ENCODE measurements at places on chromosomes 16 and 17.

DNA sequence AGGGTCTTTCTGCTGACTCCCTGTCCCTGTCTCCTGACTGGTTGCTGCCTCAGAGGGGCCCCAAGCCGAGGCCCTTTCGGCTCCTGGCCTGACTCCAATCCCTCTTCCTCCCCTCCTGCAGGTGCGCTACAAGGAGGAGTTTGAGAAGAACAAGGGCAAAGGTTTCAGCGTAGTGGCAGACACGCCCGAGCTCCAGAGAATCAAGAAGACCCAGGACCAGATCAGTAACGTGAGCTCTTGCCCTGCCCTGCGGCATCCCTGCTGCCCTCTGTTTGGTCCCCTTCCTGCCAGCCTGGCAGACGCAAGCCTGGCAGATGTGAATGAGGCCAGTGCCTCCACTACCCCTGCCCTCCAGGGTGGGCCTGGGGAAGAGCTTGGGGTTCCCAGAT lies 27.1 kb upstream of the LASP1NB start:
- DNase-seq: no peak

GRCh38 chr17:68195667-68196393 lies 52.0 kb upstream of the AMZ2 start:
- DNase-seq: no peak

DNA sequence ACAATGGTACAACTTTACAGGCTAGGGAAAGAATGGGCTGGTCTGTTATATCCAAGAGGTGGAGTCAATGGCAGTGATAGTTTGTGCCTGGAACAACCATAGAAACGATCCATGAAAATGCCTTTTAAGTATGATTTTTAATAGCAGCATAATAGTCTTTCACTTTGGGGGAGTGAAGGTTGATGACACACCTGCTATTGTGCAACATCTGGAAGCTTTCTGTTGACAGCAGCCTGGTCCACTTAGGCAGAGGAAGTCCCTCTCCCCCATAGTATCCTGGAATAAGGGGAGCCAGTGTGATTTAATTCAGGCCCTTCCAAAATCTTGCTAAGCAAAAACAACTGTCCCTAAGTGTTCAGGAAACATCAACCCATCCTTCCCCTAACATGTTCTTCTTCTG lies 56.3 kb upstream of the HS3ST4 start:
- no peak for DNase-seq

DNA sequence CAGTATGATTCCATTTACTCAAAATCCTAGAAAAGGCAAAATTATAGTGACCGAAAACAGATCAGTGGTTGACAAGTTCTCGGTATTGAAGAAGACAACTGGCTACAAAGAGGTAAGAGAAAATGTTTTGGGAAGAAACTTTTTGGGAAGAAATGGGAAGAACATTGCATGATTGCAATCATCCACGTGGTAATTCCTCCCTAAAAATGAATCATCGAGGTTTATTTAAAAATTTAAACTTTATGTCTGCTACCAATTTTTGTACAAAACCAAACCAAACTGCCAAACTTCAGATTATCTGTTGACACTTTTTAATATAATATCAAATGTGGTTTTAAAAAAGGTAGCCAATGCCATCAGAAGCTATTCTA lies 8.1 kb downstream of the SMURF2 start:
- no peak for DNase-seq

- DNase-seq: no peak
Measured at GRCh38 chr16:48526058-48526957, 83.7 kb downstream of the N4BP1 start.

DNA sequence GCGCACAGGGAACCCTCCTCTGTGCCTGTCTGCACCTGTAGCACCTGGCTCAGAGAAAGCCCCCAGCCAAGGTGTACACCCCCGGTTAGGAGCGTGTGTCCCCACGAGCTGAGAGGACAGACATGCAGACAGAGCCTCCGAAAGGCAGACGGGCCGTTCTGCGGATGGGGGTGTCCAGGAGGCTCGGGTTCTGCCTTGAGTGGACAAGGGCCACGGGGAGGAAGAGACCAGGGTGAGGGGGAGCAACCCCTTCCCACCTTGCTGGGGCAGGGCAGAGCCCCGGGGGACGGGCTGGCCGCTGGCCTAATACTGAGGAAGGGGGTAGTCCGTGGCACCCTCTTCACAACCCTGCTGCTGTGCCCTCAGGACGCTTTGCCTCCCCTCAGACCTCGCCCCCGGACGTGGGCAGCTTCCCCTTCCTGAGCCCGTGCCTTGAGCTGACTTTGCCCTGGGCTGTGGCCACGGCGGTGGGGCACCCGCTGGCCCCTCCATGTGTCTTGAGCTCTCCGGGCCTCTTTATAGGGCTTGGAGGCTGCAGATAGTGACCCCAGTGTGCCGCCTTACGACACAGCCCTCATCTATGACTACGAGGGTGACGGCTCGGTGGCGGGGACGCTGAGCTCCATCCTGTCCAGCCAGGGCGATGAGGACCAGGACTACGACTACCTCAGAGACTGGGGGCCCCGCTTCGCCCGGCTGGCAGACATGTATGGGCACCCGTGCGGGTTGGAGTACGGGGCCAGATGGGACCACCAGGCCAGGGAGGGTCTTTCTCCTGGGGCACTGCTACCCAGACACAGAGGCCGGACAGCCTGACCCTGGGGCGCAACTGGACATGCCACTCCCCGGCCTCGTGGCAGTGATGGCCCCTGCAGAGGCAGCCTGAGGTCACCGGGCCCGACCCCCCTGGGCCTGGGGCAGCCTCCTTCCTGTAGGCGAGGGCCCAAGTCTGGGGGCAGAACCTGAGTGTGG lies 5.7 kb downstream of the SLC22A31 start:
- DNase-seq: no peak

DNA sequence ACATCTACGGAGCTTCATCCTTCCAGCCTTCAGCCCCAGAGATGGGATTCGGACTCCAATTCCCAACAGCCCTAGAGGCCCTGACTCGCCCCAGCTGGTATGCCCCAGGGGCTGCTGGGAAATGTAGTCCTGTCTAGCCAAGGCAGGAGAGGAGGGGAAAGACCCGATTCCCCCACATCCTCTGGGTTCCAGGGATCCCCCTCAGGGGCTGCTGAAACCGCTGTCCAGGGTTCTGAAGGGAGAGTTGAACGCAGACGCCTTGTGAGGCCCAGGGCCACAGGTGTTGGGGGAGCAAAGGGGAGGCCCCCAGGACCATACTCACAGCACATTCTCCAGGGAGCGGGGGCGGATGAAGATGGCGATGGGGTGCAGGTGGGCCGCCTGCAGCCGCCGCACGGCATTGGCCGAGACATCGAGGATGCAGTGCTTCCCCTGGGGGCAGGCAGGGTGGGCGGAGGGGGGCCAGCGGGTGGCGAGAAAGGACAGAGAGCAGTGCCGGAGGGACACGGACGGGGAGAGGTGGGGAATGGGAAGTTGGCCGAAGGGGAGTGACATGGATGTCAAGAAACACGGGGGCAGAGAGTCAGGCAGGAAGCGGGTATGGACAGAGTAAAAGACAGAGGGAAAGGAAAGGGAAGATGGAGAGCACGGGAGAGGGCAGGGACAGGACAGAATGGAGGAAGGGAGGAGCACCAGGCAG lies 12.6 kb upstream of the ASGR1 start:
- no peak for DNase-seq

- DNase-seq: no peak
Measured at GRCh38 chr16:88965411-88965810, 11.6 kb downstream of the CBFA2T3 start.

DNA sequence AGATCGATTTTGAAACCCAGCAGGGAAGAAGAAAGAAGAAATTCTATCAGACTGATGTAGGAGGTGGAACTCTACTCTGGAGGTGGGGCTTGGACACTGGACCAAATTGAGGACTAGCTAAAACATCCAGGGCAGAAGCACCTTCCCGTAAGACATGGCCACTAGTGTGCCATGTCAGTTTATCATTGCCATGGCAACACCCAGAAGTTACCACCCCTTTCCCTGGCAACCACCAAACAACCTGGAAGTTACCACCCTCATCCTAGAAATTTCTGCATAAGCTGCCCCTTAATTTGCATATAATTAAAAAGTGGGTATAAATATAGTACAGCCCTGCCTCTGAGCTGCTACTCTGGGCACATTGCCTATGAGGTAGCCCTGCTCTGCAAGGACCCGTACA lies 66.7 kb downstream of the NACA2 start:
- DNase-seq: no peak

- no peak for DNase-seq
Measured at GRCh38 chr16:1277617-1278282, 21.9 kb downstream of the TPSD1 start.
